Hepatocyte (in vitro differentiated cells): ENCODE measurements at places on chromosomes 1 and 21. TPM values are rescaled to one million over a fixed set of nuclear protein-coding genes. Genes with fewer than 3 reads are reported as not detected.

RPF1 gene
- polyA plus RNA-seq = 29.6 and 31.5 TPM in 2 replicates

PPIAL4G gene
- polyA plus RNA-seq = 0.10 TPM in 1 of 2 replicates, not detected in the other

RUNX3 gene
- 0.16 and 0.67 TPM in 2 replicates for polyA plus RNA-seq

- H3K27me3 ChIP-seq = no peaks in the 10 kb centered on the region
- no peaks in the 10 kb centered on the region for H3K36me3 ChIP-seq
Measured at GRCh38 chr1:10155087-10155712, 55.2 kb upstream of the KIF1B start.
